ENCODE measurements at places on chromosomes 3 and 15. TPM values are rescaled to one million over a fixed set of nuclear protein-coding genes. Genes with fewer than 3 reads are reported as not detected.

DNA sequence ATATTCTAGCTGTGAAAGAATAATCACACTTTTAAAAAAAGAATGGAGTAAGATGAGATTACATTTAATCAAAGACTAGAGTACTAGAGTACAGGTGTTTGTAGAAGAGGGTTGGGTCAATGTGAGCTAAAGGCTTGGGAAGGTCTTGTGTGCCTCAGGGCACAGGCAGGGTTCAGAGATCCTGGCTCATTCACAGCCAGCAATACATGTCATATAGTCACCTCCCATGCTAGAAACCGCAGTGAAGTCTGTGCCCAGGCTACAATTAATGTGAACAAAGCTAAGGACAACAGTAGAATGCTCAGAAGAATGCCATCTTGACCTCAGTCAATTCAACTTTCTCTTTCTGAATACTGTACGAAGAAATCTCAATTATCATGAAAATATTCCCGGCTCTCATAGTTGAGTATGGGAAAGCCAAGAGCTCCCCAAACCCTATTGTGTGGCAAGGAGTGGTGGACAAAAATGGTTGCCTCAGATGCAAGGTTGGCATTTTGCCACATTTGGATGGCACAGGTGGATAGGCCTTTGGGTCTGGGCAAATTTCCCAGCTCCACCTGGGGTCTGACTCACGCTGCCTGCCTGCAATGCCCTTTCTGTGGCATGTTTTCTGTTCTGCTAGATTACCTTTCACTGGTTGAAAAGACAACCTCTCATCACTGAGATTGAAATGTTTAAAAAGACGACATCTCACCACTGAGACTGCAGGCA lies 70.2 kb downstream of the NMD3 start:
- DNase-seq, result no peak

- no peak for DNase-seq
Measured at GRCh38 chr3:173258697-173259096, 117.7 kb upstream of the SPATA16 start.

The SATB1 gene
- 11.5 TPM for total RNA-seq

The SLC6A1 gene
- not detected for total RNA-seq

Measured in SJCRH30 (cell line).